ENCODE measurements at places on chromosomes 3 and 15. TPM values are rescaled to one million over a fixed set of nuclear protein-coding genes. Genes with fewer than 3 reads are reported as not detected.

DNA sequence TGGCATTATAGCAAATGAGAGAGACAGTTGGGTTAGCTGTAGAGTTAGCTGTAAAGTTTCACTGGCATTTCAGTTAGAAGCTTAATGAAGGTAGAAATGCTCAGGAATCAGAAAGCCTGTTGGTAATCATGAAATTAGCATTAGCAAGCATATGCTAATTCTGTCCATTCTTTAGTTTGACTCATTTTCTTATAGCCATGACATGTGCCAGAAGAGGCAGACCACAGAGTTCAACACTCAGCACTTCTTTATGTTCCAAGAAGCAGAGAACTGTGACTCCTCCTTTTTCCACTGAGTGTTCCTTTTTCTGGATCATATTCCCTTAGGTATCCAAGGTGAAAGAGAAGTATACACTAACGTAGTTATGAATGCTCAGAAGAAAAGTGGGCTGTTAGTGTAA, 276.2 kb upstream of the SGO1 start:
- no peak overlapping the region for H3K4me3 ChIP-seq
- H3K4me1 ChIP-seq = no peaks in the 10 kb centered on the region
- DNase-seq = no peak
- no peak overlapping the region for H3K27ac ChIP-seq

GRCh38 chr3:75262661-75263060, 401.5 kb upstream of the FRG2C start:
- peaks cover 7% of the 10 kb centered on the region for H3K27me3 ChIP-seq
- H3K4me3 ChIP-seq = no peak overlapping the region
- no peak overlapping the region for H3K27ac ChIP-seq
- H3K36me3 ChIP-seq = no peaks in the 10 kb centered on the region

DNA sequence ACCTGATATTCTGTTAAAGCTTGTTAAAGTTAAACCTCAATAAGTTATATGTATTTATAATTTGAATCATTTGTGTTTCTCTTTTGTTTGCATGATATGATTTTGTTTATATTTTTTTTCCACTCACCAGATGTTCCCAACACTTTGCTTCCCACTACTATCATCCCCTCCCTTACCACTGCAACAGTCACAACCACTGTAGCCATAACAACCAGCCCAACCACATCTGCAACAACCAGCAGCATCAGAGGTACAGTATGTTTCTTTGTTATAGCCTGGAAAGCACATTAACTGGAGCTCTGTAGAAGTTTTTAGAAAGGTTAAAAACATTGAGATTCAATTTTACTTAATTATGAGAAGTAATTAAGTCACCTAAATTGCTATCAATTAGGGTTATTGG, 1011.9 kb downstream of the VGLL3 start:
- no peak overlapping the region for H3K27ac ChIP-seq
- DNase-seq = no peak
- H3K36me3 ChIP-seq = no peaks in the 10 kb centered on the region

DNA sequence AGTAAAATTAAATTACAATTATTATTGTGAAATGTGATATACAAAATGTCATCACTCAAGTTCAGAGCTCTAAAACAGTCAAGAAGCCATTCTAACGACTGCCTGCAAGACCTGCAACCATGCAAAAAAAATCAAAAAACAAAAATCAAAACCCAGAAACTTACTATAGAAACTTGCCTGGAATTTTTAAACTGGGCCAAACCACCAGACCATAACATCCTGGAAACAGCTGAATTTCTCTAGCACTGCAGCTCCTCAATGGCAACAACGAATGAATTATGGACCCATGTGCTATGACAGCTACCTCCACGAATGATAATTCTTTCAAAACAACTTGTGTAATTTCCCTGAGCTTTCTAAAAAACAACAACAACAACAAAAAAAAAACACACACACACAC, 130.0 kb upstream of the KCNMB2 start:
- H3K27ac ChIP-seq = no peak overlapping the region
- no peaks in the 10 kb centered on the region for H3K4me1 ChIP-seq

DNA sequence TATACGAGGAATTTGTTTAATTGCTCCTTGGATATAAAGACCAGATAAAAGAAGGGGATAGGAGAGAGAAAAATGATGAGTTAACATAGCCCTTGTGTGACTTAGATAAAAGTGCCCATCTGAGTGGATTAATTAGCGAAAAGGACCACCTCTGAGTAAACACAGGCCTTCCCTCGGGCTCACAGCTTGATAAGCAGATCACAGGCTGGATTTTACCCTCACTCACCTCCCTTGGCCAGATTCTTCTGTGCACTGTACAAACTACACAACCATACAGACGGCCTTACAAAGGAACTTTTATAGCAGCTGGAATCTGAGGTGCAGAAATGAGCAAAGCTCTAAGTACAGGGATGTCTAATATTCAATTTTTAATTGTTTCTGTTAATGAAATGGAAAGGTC, 112.4 kb upstream of the STT3B start:
- no peak for DNase-seq
- peaks cover 6% of the 10 kb centered on the region for H3K4me1 ChIP-seq
- no peak overlapping the region for H3K4me3 ChIP-seq
- H3K27me3 ChIP-seq = no peaks in the 10 kb centered on the region
- no peaks in the 10 kb centered on the region for H3K36me3 ChIP-seq

- peaks cover 22% of the 10 kb centered on the region for H3K36me3 ChIP-seq
- H3K4me1 ChIP-seq = peaks cover 36% of the 10 kb centered on the region
- peak overlapping the region; percentile 95 for H3K4me3 ChIP-seq
Observed at GRCh38 chr3:49674497-49674983, 389 bp downstream of the APEH start.

- no peaks in the 10 kb centered on the region for H3K36me3 ChIP-seq
- peak; percentile 74 for DNase-seq
- no peak overlapping the region for H3K4me3 ChIP-seq
Observed at GRCh38 chr15:42133886-42134502, 22.4 kb downstream of the PLA2G4F start.

- no peak overlapping the region for H3K4me3 ChIP-seq
- H3K27me3 ChIP-seq = peaks cover 9% of the 10 kb centered on the region
- peaks cover 10% of the 10 kb centered on the region for H3K4me1 ChIP-seq
Observed at GRCh38 chr3:39541917-39542329, 74.4 kb downstream of the MOBP start.

GRCh38 chr3:126053949-126054569, 29.9 kb downstream of the SLC41A3 start:
- H3K4me1 ChIP-seq = peaks cover 16% of the 10 kb centered on the region
- H3K27ac ChIP-seq = no peak overlapping the region
- DNase-seq = no peak
- H3K4me3 ChIP-seq = no peak overlapping the region
- H3K27me3 ChIP-seq = no peaks in the 10 kb centered on the region
- H3K36me3 ChIP-seq = no peaks in the 10 kb centered on the region

- H3K27me3 ChIP-seq = no peaks in the 10 kb centered on the region
- peaks cover 13% of the 10 kb centered on the region for H3K4me1 ChIP-seq
- peak overlapping the region; percentile 35 for H3K27ac ChIP-seq
- DNase-seq = no peak
- H3K36me3 ChIP-seq = peaks cover 32% of the 10 kb centered on the region
- no peak overlapping the region for H3K4me3 ChIP-seq
Observed at GRCh38 chr3:52544937-52545336, 8.5 kb downstream of the UQCC5 start.

GRCh38 chr3:56928379-56929068, 126.8 kb upstream of the ARHGEF3 start:
- H3K36me3 ChIP-seq = peaks cover 9% of the 10 kb centered on the region
- no peak for DNase-seq
- H3K4me1 ChIP-seq = peaks cover 82% of the 10 kb centered on the region
- H3K4me3 ChIP-seq = no peak overlapping the region

- H3K27me3 ChIP-seq = no peaks in the 10 kb centered on the region
- peak overlapping the region; percentile 88 for H3K4me3 ChIP-seq
- peaks cover 44% of the 10 kb centered on the region for H3K4me1 ChIP-seq
- peak; percentile 78 for DNase-seq
- H3K27ac ChIP-seq = peak overlapping the region; percentile 91
Observed at GRCh38 chr3:50336452-50337174, 4.0 kb downstream of the RASSF1 start.

GRCh38 chr3:118766306-118766669, 268.4 kb downstream of the IGSF11 start:
- no peak for DNase-seq
- no peak overlapping the region for H3K4me3 ChIP-seq
- H3K27ac ChIP-seq = no peak overlapping the region
- H3K27me3 ChIP-seq = peaks cover 2% of the 10 kb centered on the region
- no peaks in the 10 kb centered on the region for H3K36me3 ChIP-seq
- no peaks in the 10 kb centered on the region for H3K4me1 ChIP-seq

DNA sequence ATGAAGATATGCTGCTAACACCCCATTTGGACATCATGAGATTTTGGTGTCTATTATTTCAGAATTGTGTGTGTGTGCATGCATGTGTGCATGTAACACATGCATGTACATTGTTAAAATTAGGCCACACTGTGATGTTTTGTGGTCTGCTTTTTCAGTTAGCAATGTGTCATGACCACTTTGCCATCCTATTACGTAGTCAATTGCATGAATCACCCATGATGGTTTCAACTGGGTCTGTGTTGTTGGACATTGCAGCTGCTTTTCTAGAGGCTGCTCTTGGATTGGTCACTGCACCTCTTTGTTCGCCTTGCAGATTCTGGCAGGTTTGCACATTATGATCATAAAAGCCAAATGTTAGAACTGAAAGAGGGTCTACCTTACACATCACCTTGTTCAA, 101.0 kb upstream of the THBS1 start:
- H3K4me1 ChIP-seq = no peaks in the 10 kb centered on the region
- no peaks in the 10 kb centered on the region for H3K27me3 ChIP-seq
- no peak overlapping the region for H3K27ac ChIP-seq

DNA sequence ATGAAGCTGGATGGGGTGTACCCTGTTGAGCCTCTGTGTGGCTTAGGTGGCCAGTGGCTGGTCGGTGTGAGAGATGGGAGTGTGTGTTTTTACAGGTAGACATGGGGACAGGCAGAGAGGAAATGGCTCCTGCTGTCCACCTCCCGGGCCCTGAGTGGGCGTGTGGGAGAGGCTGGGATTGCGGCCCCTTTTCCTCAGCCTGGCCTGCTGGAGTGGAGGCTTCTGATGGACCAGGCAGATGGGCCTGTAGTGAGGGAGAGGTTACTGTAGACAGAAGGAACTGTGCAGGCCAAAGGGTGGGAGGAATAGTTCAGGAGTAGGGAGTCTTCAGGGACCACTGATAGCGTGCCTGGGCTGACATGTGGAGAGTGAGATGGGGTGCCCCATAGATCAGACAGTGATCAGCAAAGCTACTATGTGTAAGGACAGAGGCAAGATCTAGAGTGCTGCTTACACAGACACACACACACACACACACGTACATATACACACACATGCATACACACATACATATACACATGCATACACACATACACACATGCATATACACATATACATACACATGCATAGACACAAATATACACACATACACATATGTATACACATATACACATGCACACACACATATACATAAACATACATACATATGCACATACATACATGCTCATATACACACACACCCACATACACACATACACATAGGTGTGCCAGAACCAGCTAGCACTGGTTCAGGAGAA, 26.4 kb downstream of the ACAA1 start:
- H3K27me3 ChIP-seq = no peaks in the 10 kb centered on the region
- no peaks in the 10 kb centered on the region for H3K36me3 ChIP-seq
- no peak overlapping the region for H3K4me3 ChIP-seq

- H3K4me3 ChIP-seq = no peak overlapping the region
- H3K27me3 ChIP-seq = no peaks in the 10 kb centered on the region
- H3K36me3 ChIP-seq = no peaks in the 10 kb centered on the region
- H3K4me1 ChIP-seq = peaks cover 20% of the 10 kb centered on the region
- no peak for DNase-seq
Observed at GRCh38 chr3:195752066-195752465, 31.3 kb downstream of the MUC20 start.

- H3K36me3 ChIP-seq = no peaks in the 10 kb centered on the region
- DNase-seq = no peak
- no peak overlapping the region for H3K4me3 ChIP-seq
Observed at GRCh38 chr3:179421500-179421899, 29.8 kb downstream of the GNB4 start.

DNA sequence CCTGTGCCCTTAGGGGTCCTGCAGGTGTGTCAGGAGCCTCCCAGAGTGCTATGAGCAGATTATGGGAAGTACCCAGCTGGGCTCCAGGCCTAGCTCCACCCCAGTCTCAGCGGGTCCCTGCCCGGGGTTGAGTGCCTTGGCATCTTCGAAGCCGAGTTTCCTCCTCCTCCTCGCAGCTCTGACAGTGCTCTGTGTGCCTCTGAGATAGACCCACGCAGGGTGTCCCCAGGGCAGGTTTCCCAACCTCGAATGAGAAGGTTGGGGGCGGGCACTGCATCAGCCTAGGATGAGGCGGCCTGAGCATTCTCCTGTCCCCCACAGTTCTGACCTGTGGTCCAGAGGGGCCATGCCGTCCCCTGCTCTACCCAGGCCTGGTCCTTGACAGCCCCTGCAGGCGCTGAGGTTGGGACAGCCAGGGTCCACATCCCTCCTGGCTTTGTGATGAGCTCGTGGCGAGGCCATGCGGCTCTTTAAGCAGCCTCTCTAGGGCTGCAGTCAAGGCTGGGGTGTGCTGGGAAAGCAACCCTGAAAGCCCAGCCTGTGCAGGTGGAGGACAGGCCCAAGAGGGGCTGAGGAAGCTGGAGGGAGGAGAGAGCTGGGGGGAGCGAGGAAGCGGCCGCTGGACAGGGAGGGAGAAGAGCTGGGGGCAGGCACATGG, 20.2 kb upstream of the SKOR1 start:
- H3K36me3 ChIP-seq = no peaks in the 10 kb centered on the region
- H3K4me1 ChIP-seq = no peaks in the 10 kb centered on the region
- H3K27me3 ChIP-seq = no peaks in the 10 kb centered on the region
- H3K27ac ChIP-seq = no peak overlapping the region
- DNase-seq = no peak

GRCh38 chr3:131314318-131314717, 67.3 kb upstream of the NUDT16 start:
- no peak overlapping the region for H3K27ac ChIP-seq
- H3K27me3 ChIP-seq = peaks cover 13% of the 10 kb centered on the region
- no peak overlapping the region for H3K4me3 ChIP-seq

- H3K27me3 ChIP-seq = no peaks in the 10 kb centered on the region
- no peak for DNase-seq
- no peaks in the 10 kb centered on the region for H3K36me3 ChIP-seq
Observed at GRCh38 chr15:101378171-101378755, 83.2 kb upstream of the SNRPA1 start.

Gene TOP2B
- 165 TPM for total RNA-seq

Gene LRRN1
- total RNA-seq = 1.3 TPM

Gene CATSPER2
- total RNA-seq = 6.6 TPM
